Inflammatory macrophage treated with lipopolysaccharide for 1 hour (primary cell): ENCODE measurements at places on chromosomes 7 and 10.

DNA sequence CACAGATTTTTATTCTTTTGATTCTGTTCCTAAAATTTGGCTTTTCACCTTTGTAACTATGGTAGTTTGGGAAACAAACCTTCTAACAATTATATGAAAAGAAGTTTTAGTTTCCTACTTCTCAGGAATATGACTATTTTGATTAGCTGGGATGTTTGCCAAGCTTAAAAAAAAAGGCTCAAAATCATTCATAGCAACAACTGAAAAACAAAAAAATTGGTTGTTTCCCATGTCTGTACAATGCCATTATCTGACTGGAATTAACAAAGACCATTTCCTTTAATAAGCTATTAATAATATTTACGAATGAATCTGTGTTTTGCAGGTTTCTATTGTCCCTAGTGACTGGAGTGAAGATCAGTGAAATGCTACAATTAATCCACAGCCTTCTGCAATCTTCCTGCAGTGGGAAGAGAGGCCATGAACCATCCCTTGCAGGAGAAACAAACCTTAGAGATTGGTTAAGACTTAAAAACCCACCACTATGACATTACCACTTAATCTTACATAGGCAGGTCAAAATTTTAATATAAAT is 4.2 kb downstream of the PURB start:
- DNase-seq, result no peak

DNA sequence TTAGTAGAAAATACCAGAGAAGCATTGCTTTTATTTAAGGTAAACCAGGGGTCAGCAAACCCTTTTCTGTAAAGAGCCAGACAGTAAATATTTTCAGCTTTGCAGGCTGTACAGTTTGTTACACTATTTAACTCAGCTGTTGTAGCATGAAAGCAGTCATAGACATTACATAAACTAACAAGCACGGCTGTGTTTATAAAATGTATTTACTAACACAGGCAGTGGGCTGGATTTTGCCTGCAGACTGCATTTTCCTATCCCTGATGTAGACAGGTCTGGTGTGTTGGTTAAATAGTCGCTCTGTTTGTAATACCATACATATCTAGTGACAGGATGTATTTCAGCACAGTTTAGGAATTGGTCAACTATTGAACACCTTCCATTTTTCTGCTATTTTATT is 129.3 kb downstream of the ST7 start:
- DNase-seq, result no peak

DNA sequence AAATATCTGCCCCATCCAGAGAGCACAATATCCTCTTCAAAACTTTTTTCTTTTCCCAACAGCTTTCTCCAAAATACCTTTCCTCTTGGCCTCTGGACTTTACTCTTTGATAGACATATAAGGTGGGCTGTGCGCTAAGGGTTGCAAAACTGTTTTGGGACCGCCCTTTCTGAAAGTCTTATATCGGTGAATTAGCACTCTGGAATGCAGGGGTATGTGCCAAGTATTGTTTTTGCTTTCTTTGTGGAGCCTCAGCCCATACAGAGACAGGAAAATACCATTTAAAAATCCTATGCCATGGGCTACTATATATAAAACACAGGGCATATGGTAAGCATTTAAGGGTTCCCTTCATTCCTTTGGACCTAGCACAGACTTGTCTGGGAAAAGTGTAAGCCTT is 37.7 kb downstream of the PPP1R17 start:
- DNase-seq, result no peak

GRCh38 chr10:132098539-132099388 is 33.0 kb downstream of the JAKMIP3 start:
- DNase-seq, result no peak

DNA sequence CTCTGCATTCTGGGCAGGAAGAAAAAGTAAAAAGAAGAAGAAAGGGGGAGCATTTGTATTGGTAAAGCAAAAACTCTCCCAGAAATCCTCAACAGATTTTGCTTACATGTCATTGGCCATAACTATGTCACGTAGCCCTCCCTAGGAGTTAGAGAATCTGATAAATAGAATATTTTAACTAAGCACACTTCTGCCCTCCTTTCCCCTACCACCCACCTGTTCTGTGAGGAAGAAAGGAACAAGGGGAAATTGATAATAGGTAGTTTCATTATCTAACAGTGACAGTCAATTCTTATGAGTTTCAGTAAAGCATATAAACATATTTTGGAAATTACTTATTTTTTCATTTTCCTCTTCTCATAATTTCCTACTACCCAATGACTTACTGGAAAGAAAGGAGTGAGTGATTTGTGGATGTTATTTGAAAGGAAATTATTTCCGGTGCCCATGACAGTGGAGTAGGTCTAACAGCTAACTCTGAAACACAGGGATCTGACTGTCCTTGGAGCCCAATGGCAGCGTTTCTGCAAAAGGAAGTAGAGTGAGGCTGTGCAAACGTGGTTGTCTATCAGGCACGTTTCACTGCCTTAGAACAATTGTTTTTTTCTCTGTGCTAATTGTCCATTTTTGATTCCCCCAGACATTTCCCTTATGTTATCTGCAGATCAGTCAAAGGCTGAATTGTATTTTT is 128.6 kb upstream of the MDFIC start:
- DNase-seq, result no peak

DNA sequence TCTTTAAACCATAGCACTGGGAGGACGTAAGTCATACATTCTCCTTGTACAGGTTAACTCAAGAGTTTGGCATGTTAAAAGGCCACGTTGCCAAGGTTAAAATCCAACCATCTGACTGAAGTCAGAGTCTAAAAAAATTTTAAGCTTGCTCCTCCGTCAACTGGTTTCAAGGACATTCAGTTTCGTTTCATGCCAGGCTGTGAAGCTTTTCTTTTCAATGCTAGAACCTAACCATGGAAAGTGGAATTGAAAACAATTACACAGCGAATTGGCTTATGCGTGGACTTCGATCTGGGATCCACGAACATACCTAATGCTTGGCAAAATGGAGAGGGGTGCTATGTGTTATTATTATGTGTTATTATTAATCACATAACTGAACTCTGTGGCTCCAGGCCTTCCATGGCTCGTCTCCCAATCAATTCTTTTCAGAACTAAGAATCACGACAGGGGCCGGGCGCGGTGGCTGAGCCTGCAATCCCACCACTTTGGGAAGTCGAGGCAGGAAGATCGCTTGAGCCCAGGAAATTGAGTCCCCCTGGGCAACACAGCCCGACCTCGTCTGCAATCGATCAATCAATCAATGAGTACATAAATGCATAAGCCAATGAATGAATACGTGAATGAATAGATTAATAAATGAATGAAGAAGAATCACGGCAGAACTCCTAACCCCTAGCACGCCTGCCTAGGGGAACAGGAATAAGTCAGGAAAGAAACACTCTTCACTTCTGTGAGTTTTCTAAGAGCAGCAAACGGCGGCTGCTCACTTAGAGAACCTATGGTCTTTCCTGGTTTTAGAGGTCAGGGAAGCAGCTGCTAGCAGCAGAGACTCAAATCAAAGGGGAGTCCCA is 733 bp upstream of the ARL5B start:
- peak; percentile 62 for DNase-seq

GRCh38 chr7:57423768-57424167 is 26.2 kb upstream of the ZNF716 start:
- DNase-seq, result no peak
